ENCODE measurements at places on chromosomes 11 and 22.

GRCh38 chr11:94007906-94008305, 13.2 kb upstream of the HEPHL1 start:
- DNase-seq, result no peak

DNA sequence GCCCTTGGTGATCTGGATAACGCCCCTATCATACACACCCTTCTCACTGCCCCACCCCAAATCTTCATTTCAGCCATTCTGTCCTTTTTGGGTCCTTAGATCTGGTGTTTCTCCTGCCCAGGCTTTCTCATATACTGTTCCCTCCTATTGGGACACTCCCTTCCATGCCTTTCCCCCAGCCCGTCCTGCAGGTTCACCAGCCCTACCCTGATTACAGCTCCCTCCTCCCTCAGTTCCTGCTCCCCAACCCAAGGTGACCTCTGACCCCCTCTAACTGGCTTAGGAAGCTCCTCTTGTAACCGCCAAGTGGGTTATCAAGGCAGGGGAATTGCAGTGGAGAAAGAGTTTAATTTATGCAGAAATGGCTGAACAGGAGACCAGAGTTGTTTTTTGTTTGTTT, 13.0 kb downstream of the MTFP1 start:
- DNase-seq, result no peak

GRCh38 chr11:35292279-35292678, 127.1 kb downstream of the SLC1A2 start:
- no peak for DNase-seq

GRCh38 chr11:113493206-113493605, 18.0 kb upstream of the DRD2 start:
- DNase-seq, result no peak

- DNase-seq, result no peak
Observed at GRCh38 chr11:132158091-132158490, 787.7 kb downstream of the NTM start.

DNA sequence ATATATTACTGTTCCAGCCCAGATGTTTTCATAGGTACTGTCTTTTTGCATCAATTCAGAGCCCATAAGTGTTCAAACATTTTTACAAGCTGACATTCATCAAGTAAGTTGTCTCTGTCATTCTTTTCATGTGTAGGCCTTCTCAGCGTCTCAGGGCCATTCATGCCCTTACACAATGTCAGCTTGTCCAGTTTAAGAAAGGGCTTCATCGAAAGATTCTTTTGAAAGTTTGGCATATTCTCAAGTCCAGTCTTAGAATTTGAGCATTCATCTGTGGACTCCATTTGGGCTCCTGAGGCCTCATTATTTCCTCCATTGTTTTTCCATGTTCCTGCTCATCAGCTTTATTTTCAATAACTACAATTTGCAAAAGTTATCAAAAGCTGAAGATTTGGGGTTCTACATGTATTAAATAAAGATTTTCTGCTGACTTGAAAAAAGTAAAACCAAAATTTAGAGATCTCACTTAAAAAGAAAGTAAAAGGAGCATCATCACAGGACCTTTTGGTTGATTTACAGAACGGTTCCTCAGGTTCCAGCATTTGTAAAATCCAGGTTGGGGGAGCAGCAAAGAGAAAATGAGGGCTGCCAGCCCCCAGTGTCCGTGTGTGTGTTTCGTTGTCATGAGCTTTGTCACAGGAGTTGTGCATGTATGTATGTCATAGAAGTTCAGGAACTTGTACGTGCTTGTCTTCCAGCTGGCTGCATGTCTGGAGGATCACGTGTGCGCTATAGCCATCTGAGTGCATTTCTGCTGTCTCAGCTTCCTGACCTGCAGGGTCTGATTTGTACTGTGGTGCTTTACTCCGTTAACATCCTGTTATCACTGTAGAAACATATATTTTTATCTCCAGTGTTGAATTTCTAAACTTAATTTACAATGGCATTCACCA, 15.6 kb downstream of the MOV10L1 start:
- no peak for DNase-seq

DNA sequence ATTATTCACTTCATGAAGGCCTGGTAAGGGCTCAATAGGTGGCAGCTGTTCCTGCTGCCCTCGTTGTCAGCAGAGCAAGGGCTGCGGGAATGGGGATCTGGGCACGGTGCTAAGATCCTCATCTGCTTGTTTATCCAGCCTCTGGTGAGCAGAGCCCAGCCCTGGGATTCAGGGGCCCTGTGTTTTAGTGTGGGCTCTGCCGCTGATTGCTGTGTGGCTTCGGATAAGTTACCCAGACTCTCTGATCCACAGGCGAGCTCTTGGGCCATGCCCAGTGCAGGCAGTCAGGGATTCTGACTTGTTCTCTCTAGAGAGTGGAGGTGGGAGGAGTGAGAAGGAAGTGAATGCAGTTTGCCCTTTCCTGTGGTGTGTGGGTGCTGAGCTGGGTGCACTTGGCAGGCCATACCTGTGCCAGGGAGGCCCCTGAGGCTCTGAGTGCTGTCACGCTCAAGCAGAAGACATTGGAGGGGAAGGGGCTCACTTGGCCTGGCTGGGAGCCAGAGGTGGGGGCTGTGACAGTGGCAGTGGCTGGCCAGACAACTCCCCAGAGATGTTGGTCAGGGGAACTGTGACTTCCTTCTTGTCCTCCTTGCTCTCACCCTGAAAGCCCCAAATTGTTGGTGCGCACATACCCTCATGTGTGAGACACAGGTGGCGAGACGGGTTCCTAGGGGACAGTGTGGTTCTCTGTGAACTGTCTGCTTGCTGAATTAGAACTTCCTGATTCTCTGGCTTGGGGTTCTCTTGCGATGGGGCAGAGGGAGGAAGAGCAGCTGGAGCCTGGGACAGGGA, 43.7 kb downstream of the CD82 start:
- DNase-seq, result no peak

DNA sequence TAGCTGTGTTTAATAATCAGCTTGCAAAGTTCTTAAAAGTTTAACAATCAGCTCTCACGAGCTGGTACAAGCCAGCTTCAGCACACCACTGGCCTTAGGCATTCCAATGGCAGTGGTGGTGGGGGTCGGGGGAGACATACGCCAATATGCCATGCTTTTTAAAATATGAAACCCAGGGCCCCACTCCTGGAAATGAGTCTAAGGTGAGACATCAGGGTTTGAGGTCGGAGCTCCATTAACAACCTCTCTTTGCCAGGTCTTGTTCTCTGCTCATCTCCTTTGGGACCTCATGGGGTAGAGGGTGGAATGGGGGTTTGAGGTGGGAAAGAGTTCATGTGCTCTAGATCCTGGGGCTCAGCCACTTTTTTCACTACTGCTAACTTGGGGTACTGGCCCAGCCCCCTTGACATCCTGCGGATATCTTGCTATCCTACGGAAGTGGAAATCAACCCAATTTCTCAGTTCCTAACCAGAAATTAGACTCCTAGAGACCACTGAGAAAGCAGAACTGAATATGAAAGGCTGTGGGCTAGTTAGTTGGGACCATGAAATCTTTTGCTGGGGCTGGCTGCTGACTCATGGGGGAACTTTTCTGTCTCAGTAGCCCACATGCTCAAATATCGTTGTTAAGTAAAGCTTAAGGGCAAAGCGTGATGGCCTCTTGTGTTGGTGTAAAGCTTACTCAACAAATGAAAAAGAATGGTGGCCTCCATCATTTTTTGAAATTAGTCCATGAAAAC, 90.1 kb downstream of the PDHX start:
- DNase-seq, result no peak

DNA sequence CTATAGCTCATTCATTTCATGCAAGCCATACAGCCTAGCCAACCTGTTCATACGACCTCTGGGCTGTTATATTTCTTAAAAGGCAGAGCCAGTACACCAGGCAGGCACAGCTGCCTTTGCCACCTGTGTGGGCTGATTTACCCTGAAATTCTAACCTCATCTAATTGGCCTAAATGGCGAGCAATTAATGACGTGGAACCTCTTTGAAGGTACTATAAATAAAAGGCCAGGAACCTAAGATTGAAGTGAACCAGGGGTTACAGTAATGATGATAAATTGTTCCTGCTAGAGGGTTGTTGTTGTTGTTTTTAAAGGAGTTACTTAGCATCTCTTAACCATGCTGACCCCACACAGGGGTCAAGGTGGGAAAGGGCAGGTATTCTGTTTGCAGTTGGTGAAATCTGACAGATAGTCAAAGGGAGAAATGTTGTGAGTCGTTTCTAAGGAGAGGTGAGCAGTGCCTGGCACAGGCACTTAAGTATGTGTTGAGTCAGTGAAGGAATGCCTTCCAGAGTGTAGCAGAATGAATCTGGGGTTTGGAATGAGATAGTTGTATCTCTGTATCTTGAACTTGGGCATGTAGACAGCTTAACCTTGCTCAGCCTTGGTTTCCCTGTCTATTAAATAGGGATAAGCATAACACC, 213.5 kb upstream of the NAV2 start:
- no peak for DNase-seq

GRCh38 chr11:117771197-117771596, 25.8 kb downstream of the DSCAML1 start:
- DNase-seq, result no peak

DNA sequence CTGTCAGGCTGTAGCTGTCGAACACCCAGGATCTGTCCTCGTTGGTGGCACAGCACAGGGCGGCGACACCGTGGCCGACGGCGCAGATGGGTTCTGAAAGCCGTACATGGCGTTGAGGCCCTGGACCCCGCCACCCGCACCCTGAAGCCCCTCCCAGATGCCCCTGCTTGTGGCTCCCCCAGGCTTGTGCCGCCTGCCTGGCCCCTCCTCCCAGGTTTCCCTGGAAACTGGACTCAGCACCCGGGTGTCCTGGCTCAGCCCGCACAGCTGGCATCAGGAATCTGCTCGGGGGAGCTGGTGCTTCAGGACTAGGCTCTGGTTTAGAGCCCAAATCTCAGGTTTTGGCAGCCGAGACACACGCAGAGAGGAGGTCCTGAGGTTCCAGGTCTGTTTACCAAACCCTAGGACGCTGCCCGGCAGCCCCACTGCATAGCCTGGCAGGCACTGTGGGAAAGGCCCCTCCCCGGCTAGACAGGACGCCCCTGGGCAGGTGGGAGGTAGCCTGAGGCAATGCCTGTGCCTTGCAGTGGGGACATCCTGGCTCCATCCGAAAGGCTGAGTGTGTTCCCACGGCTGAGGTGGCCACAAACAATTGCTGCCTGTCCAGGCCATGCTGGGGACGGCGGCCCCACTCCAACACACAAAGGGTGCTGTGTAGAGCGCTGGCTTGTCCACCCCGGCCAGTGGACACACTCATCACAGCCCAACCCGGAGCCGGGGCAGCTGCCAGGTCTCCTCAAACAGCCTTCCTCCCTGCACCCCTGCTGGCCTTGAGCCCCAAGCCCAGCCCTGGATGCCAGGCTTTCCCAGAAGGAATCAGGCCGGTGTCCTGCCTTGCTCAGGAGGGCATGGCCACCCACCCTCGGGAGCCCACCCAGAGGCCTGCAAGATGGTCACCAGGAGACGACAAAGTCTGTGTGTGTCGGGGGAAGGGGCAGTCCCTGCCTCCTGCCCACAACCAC, 4.6 kb downstream of the GATD1 start:
- no peak for DNase-seq

DNA sequence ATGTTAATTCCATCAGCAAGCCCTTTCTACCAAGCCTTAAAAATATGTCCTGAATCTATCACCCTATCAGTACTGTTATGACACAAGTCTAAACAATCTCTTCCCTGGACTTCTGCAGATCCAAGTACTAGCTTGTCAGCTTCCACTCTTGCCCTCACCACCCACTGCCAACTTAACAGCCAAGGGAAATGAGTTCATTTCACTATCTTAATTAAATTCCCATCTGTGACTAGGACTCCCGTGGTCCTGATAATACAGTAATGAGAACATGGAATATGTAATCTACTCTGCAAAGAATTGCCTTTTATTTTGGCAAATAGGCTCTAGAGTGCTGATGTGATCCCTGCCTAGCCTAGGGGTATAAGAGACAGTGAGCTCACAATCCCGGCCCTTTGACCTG, 10.1 kb downstream of the UBQLN3 start:
- DNase-seq, result no peak

- no peak for DNase-seq
Observed at GRCh38 chr11:111936040-111936540, 1.1 kb upstream of the DIXDC1 start.

- no peak for DNase-seq
Observed at GRCh38 chr11:34809191-34810106, 106.7 kb downstream of the APIP start.

- no peak for DNase-seq
Observed at GRCh38 chr11:76062733-76063132, 143.6 kb downstream of the WNT11 start.

DNA sequence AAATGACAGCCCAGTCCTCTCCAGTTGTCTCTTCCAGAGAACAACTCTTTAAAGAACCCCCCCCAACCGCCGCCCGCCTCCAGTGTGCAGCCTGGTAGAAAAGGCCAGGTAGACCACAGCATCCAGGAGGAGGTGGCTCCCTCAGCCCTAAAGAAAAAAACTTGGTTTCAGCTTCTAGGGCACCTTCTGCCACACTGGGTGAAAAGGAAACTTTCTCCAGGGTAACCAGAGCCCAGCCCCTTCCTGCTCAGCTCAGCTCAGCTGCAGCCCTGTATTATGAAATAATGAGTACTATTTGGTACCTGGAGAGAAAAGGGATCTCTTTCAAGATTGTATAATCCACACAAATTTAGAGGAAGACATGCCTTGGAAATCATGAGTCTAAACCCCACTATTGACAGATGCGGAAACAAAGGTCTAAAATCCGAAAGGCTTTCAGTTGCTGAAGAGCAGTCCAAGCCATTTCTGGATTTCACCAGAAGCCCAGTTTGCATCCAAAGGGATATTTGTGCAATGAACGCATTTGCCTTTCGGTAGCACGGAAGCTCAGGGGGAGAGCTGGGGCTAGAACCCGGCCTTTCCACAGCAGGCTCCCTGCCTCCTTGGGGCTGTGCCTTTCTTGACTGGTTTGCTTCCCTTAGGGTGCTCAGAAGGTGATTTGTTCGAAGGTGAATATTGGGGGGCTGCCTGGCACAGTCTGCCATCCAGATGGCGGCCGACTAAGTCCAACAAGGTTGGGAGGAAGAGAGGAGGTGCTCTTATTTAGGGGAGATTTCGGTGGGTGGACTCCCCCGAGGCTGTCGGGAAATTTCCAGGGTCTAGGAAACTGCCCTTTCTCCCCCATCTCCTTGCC, 3.3 kb downstream of the FXYD6 start:
- DNase-seq, result no peak

DNA sequence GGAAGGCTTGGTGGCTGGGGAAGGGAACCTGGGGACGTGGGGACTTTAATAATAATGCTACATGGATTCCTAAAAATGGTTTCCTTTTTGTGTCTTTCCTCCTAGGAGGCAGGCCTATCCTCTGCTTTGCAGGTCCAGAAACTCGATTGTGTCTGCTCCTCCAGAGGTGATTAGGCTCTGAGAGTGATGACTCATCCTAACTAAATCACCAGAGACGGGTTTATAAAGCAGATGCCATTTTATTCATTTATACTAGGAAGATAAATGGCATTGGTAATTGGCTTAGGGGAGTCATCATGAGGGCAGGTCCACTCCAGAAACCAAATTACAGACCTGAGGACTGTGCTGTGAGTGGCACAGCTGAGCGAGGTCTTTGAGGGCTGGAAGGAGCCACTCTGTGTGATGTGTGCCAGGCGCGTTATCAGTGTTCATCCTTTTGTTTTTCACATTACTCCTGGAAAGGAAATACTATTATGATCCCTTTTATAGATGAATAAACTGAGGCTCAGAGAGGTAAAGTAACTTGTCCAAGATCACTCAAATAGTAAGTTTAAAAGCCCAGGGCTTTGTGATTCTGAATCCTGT, 7.1 kb downstream of the NLRX1 start:
- DNase-seq, result no peak

GRCh38 chr22:44698531-44699421, 3.2 kb upstream of the PRR5 start:
- no peak for DNase-seq

Data from Right ventricle myocardium inferior (tissue), 1 donor.